ENCODE measurements at places on chromosomes 5 and 9.
A peak's percentile ranks its signal among the peaks of the same experiment; 100 is the strongest.

DNA sequence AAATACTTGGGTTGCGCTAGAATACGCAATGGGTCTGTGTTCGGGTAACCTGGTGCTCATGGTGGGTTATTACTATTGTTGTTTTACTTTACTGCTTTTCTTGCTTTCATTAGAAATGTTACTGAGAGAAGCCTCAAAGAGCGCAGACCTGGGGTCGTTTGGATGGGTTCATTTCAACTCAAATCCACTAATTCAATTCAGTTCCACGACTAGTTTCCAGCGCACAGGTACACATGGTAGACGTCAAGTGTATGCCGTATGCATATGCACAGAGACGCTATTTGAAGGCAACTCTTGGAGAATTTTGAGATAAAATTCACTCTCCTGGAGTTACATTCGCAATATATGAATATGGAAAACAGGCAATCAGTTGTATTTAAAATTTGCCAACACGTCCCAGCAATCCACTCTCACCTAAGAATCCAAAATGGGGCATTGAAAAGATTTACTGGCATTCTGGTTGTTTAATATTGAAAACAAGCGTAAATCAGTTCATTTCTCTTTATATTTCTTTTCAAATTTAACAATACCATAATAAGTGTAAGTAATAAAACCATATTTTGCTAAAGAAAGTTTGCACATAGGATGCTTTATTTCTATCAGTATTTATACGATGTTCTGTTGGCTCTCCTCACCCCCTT lies 4.4 kb upstream of the PAX5 start:
- DNase-seq: no peak

- no peak for DNase-seq
Measured at GRCh38 chr9:128685636-128686489, 3.2 kb upstream of the SET start.

DNA sequence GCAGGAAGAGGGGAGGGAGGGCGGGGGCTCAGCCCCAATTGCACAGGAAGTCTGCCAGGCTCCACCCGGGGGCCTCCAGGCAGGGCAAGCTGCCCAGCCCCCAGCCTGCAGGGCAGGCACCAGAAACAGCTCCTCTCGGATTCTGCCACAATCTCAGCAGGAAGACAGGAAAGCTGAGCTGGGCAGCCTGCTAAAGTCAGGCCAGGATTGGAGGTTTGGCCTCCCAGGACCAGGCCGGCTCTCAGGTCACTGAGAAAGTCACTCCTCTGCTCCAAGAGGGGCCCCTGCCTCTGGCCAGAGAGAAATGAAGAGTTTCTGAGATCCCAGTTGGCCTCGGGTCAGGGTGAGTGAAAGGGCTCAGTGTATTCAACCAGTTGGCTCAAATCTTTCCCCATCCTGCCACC lies 54.6 kb upstream of the STXBP1 start:
- no peak for DNase-seq

DNA sequence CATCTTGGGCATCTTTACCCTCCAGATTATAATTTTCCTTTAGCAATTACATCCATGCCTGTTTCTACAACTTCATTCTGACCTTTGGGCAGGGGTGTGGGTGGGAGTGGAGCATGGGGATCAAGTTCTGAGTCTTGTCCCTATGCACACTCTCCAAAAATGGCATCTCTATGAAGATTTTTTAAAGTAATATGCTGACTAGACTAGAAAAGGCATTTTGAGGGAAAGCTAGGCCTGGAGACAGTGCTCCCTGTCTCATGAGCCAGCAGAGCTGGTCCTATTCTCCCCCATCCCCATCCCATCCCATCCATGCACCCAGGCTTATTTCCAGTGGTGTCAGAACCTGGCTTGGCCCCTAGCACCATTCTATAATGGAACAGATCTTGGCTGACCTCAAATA lies 398.0 kb upstream of the SLC24A2 start:
- DNase-seq: no peak

DNA sequence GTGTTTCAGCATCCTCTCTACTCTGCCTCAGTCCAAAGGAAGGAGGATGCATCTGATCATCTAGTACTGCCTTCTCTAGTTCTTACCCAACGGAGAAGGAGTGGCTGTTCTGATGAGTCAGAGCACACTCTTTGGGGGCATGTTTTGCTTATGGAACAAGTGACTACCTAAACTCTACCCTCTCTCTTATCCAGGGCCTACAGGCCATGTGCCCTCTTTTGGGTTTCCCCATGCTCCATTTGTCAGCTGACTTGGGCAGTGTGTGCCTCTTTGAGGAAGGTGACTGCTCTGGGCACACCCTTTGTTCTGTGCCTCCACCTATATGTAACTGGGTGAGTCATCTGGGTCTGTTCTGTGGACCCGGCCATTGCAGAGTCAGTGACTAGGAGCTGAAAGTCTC lies 89.6 kb upstream of the BNC2 start:
- no peak for DNase-seq

DNA sequence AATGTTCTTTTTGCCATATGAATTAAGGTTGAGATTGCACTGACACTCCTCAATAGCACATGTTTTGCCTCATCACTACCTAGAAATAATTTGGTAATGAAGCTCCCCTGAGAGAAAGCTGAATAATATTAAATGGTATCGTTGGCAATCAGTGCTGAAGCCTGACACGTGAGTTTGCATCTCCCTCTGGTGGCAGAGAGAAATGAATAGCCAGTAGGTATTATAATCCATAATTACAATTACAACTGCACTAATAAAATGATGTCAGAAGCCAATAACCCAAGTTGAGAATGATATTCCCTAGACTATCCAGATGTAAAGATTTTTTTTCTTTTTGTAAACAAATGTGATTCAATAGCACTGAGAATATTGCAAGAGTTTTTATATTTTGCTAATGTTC lies 700.3 kb downstream of the PTPRD start:
- no peak for DNase-seq

- DNase-seq: no peak
Measured at GRCh38 chr5:60687927-60688720, 11.8 kb downstream of the DEPDC1B start.

- peak; percentile 74 for DNase-seq
Measured at GRCh38 chr5:142814122-142814521, 43.9 kb downstream of the ARHGAP26 start.

DNA sequence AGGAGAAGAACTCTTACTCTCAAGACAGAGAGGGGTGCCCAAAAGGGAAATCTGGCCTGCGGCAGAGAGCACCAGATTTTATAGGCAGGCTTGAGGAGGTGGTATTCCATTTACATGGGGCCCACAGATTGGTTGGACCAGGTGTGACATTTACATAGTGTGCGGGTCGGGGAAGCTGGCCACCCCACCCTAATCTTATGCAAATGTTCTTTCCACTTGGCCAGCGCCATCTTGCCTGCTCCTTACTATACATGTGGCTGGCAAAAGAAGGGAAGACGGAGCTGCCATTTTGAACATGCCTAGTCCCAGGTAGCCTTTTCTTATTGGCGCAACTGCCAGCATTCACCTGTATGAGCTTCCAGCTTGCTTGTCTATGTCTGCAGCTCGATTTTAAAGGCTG lies 34.8 kb downstream of the PLEKHG4B start:
- DNase-seq: no peak

DNA sequence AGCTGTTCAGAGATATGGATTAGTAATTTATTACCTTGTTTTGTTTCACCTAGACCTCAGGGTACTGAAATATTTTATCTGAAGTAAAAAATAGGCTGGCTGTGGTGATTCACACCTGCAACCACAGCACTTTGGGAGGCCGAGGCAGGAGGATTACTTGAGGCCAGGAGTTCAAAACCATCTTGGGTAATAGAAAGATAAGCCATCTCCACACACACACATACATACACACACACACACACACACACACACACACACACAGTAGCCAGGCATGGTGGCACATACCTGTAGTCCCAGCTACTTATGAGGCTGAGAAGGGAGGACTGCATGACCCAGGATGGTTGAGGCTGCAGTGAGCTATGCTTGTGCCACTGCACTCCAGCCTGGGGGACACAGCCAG lies 3.7 kb downstream of the ANXA2R start:
- no peak for DNase-seq

GRCh38 chr9:127194881-127195713 lies 69.5 kb upstream of the GARNL3 start:
- DNase-seq: no peak

DNA sequence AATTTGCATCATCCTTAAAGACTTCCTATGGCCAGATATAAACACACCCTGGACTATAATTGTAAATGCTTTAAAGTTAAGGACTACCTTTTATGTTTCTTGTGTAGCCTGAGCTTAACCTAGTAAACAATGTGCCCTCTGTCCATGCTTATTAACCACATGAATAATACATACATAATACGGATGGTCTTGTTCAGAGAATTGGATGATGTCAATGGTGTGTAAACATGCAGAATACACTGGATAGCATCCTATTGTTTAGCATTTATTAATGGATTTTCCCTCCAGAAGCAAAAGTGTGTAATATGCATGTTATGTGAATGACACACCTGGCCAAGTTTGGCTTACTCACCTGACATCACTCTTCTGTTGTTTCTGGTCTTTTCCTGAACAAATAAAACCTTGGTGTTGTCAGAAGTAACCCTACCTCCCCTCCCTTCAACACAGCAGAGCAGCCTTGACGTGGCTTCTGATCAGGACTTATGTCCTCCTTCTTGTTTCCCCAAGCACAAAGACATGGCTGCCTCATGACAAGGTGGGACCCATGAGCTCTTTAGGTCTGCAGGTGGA lies 517.9 kb downstream of the MTRR start:
- no peak for DNase-seq

DNA sequence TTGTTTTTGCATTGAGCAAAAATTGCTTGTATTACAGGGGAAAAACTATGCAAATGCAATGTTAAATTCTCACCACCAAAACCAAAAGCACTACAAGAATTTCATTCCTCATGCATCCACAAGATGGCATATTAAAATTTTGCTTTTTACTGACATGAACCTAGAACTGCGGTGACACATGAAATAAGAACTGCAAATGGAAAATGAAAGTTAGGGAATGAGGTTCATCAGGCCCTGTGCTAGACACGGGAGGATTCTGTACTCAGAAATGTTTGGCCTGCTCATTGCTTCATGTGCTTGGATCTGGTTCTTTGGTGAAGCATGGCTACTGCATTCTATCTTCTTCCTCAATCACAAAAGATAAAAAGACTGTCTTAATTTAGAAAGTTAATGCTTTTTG lies 9.1 kb upstream of the RFK start:
- DNase-seq: peak; percentile 38
